ENCODE measurements at places on chromosomes 2 and 18. TPM values are rescaled to one million over a fixed set of nuclear protein-coding genes. Genes with fewer than 3 reads are reported as not detected.
A peak's percentile ranks its signal among the peaks of the same experiment; 100 is the strongest.

STPG4 gene
- under 0.01 TPM for total RNA-seq

LAMA3 gene
- 381 TPM for total RNA-seq

CYP20A1 gene
- 23.4 TPM for total RNA-seq

COL5A2 gene
- 9.3 TPM for total RNA-seq

CNDP2 gene
- 59.5 TPM for total RNA-seq

MFSD6 gene
- 37.4 TPM for total RNA-seq

TUBA4B gene
- total RNA-seq: not detected

CPSF3 gene
- 42.4 TPM for total RNA-seq

PTPRN gene
- 0.13 TPM for total RNA-seq

- no peak for DNase-seq
These were observed 112.8 kb downstream of the ZNF516 start for GRCh38 chr18:76382275-76382674.

DNA sequence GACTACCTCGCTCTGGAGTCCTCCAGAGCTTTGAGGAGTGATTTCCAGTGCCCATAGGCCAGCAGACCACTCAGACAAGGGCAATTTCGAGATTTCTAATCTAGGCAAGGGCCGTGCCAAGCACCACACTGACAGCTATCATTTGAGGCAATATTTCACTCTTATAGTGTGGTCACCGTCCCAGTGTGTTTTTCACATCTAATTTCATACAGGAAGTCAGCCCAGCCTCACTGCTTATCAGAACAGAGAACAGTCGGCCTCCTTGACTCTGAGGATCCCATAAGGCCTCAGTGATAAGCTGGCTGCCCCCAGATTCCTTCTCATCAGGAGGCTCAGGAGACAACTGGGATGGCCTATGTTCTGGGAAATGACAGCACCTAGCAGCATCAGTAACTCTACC is 581 bp downstream of the CAPN14 start:
- no peak for DNase-seq

GRCh38 chr18:56999823-57000222 is 147.1 kb upstream of the BOD1L2 start:
- DNase-seq: no peak

- DNase-seq: peak; percentile 29
These were observed 16.7 kb upstream of the DSG1 start for GRCh38 chr18:31301201-31301655.

DNA sequence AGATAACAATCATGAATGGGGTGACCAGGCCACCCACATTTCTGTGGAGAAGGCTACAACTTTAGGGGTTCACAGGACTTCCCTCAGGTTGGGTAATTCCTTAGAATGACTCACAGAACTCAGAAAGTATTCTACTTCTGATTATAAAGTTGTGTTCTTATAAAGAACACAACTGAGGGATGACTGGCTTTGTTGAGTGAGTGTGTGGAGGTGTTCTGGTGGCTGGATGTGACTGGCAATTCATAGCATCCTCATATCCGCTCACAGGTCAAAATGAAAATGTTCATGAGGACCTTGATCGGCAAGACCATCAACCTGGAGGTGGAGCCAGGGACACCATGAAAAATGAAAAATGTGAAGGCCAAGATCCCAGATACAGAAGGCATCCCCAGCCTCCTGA is 143.3 kb upstream of the CAB39 start:
- DNase-seq: no peak

DNA sequence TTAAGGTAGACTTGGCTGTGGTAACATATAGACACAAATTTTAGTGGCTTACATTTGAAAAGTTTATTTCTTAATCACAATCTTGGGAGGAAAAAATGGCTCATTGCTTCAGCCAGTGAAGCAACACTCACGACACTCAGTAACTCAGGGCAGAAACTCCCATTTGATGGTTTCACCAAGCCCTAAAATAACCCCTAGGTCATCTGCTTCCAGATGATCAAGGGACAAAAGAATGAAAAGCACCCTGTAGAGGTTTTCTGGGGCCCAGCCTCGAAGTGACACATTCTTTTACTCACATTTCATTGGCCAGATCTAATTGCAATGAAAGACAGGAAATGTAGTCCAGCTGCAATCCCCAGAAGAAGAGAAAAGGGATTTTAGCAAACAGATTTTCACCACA is 275.9 kb downstream of the TMX3 start:
- DNase-seq: peak; percentile 57

DNA sequence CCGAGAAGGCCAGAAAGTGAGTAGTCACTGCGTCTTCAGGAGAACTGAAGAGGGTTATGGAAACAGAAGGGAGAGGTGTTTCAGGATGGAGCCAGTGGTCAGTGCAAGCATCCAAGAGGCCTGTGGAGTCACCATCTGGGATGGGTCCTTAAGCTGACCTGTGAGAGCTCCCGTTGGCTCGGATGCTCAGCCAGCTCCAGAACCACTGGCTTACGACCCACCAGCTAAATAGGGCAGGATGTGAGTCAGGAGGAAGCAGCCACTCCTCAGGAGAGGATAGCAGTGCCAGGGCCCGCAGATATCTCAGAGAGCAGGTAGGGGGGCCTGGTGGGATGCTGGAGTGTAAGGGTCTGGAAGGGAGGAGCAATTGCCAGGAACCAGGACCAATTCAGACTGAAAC is 63.1 kb upstream of the B3GNT7 start:
- DNase-seq: peak; percentile 4

DNA sequence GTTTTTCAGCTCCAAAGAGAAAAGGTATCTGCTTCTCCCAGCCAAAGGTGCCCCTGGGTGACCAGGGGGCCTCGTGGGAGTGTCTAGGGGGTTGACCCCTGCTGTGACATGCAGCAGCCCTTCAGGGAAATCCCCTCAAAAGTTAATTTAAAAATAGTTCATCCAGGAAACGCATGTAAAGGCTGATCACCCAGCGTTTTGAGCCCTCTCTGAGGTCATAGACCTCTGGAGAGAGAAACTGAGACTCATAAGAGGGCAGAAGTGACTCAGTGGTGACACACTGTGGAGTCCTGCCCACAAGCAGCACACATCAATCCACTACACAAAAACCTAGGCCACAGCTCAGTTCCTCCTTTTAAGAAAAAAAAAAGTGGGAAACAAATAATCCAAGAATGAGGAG is 11.9 kb downstream of the GAL3ST2 start:
- peak; percentile 14 for DNase-seq

DNA sequence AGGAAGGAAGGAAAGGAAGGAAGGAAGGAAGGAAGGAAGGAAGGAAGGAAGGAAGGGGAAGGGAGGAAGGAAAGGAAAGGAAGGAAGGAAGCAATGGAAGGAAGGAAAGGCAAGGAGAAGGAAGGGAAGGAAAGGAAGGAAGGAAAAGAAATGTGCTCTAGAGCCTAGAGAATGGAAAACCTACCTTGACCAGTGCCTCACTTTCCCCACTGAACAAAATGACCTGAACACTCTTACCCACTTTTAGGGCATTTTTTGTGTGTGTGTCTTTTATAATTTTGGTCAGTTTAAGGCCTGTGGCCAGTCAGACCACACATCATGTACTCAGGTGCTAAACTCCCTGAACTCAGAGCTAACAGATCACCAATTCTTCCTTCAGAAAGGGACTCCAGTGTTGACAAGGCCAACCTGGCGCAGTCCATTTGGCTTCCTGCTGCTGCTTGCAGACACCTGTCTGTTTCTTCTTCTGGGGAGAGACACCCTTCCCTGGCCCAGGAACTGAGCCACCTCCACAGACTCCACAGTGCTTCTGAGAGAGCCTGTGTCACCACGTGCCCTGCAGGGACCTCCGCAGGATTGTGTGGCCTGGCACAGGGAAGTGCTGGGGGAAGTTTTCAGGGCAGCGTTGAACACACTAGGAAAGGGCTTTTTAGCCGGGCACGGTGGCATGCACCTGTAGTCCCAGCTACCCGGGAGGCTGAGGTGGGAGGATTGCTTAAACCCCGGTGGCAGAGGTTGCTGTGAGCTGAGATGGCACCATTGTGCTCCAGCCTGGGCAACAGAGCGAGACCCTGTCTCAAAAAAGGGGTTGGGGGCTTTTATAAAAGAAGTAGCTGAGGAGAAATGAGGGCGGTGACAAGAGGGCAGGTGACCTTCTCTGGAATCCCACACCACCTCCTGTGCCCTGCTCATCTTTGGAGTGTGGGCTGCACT is 57.2 kb downstream of the DDX1 start:
- no peak for DNase-seq

GRCh38 chr2:142041105-142041504 is 89.7 kb downstream of the LRP1B start:
- peak; percentile 14 for DNase-seq

GRCh38 chr2:6826081-6826913 is 39.4 kb downstream of the CMPK2 start:
- DNase-seq: peak; percentile 71

GRCh38 chr2:189360861-189361260 is 80.4 kb upstream of the WDR75 start:
- no peak for DNase-seq

- DNase-seq: peak; percentile 51
These were observed 510.3 kb downstream of the RNF144A start for GRCh38 chr2:7427293-7428060.

DNA sequence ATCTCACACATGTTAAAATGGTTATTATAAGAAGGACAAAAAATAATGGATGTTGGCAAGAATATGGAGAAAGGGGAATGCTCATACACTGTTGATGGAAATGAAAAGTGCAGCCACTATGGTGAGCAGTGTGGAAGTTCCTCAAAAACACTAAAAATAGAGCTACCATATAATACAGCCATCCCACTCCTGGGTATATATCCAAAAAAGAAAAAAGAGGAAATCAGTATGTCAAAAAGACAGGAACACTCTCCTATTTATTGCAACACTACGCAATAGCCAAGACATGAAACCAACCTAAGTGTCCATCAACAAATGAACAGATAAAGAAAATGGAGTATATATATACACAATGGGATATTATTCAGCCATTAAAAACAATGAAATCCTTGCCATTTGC is 642.6 kb downstream of the RNF144A start:
- no peak for DNase-seq

DNA sequence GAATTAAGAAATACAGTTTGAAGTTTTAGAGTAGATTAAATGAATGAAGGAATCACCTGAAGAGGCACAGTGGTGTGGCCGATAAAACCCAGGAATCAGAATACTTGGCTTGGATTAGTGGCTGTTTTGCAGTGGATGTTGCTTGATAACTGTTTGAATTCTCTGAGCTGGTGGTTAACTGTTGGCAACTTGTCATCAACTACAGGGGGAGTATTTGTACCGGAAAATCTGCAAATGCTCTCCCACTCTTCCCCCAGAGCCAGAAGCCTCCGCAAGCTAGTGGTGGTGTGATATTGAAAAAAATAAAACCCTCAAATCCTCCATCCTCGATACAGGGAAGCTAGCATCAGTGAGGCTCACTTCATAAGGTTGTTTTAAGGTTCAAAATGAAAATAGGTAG is 326.7 kb downstream of the DPP10 start:
- DNase-seq: no peak

- no peak for DNase-seq
These were observed 318.6 kb downstream of the AKAIN1 start for GRCh38 chr18:4878480-4878879.

DNA sequence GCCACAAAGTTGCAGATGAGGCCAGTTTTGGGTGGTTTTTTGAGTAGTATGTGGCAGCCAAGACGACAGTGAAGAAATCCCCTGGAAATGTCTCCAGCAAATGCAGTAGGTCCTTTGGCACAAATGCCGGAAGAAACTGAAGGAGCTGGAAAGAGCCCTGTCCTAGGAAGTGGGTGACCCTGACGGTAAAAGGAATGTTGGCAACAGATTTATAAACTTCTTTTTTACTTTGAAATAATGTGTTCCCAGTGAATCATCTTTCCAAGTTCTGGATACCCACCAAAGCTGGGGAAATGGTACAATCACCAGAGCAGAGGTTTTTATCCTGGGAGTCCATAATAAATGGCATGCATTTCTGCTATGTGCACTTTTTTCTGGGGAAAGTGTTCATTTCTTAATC is 112.9 kb downstream of the CSRNP3 start:
- no peak for DNase-seq

- no peak for DNase-seq
These were observed 73.1 kb downstream of the MAPK4 start for GRCh38 chr18:50632895-50633515.

DNA sequence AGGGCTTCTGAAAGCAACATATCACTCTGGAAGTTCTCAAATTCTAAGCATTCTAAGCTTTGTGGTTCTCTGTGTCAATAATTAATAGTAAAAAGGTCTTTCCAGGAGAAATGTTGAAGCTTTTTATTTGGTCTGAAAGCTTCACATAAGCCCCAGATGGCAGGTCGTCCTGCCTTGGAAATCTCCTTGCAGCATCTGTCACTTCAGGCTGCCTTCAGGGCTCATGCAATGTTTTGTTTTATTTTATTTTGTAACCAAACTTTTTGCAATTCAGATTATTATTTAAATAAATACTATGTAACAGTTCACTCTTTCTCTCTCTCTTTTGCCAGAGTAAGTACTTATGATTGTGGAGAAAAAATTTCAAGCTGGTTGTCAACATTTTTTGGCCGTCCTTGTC is 46.7 kb upstream of the FHOD3 start:
- no peak for DNase-seq

GRCh38 chr18:29184654-29185053 is 1007.7 kb upstream of the CDH2 start:
- no peak for DNase-seq

GRCh38 chr2:233764264-233764663 is 4.2 kb downstream of the UGT1A1 start:
- peak; percentile 68 for DNase-seq

DNA sequence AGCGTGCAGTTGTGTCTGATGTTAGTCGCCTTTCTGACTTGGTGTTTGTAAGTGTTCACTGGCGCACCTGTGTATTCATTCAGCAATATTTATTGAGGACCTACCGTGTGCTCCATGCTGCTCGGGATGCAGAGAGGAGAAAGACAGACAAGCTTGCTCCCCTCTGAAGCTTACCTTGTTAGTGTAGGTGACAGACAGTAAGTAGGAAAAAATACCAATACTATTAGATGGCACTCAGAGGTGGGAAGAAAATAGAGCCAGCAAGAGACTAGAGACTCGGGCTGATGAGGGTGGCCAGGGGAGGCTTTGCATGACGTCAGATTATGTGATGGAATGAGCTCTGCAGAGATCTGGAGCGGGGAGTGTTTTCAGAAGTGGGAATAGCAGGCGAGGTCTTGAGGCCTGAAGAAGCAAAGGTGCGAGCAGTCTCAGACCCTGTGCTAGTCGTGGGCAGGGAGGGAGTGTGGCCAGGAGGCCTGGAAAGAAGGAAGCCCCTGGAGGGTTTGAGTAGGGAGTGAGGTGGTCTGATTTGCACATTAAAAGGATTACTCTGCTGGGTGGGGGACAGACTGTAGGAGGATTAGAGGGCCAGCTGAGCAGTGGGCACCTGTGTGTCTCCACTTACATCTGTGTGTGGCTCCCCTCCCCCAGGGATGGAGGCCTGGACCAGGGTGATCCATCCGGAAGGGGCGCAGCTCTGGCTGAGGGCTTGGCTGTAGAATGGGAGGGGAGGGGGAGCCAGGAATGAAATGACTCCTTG is 11.8 kb downstream of the MTCL1 start:
- no peak for DNase-seq

- DNase-seq: no peak
These were observed 39.5 kb upstream of the TANK start for GRCh38 chr2:161120775-161121174.

All from bronchial epithelial cell (primary cell).